HAP-1 (cell line): ENCODE measurements at places on chromosomes 2 and 18.

- no peak for DNase-seq
Observed at GRCh38 chr2:234269769-234270204, 219.3 kb downstream of the SPP2 start.

DNA sequence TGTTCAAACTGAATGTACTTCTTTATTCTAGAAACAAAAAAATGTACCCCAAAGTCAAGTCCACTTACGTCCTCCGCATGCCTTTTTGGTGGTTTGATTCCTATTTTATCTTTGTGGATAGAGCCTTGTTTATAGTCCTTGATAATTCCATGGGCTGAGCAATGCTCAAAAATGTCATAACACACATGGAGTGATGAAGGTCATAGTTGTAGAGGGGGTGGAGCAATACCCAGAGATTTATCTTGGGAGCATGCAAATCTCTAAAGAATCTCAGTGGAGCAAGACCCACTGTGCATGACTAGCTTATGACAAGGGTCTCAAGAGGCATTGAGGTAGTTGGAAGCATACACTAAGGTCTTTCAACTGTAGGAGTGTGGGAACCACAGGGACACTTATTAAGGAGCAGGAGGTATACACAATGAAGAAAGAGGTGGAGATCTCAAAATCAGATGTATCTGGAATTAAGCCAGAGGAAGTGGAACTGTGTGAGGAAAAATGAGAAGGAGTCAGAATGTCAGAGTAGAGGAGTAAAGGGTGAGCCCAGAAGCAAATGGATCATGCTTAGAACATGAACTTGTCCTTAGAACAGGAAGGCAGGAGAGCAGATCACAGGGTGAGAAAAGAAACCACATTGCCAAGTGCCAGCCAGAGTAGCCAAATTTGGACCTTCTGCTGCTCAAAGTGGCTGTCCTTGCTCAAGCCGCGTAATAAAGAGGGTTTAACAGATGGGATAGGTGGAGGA lies 68.1 kb upstream of the STK39 start:
- DNase-seq: no peak

DNA sequence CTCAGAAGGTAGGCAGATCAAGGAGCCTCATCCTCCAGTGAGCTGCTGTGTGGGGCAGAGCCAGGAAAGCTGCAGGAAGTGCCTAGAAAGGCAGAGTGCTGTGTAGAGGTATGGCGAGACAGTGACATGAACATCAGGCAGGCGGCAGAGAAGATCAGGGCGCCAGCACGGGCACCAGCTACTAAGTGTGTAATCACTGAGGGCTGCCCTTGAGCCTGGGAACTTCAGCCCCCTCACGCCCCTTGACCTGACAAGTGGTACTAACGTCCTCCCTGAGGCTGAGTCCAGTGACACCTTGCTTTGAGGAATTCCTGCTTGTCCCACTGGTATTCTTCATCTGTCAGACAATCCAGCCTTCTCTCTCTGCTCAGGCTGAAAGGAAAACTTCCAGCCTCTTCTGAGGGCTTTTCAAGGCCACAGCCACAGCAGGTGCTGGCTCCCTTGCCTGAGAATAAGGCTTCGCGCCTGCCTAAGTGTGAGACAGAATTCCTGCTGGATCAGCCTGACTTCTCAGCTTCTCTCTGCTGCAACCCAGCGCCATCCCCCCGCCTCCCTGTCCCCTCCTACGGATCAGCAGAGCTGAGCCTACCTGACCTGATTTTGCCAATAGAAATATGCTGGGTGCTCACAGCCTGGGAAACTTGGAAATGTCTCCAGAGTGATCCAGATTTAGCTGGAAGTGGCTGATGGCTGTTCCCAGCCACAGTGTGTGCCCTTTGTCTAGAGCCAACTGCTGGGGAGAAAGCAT lies 148.0 kb downstream of the SMAD7 start:
- DNase-seq: no peak

GRCh38 chr2:168158586-168158985 lies 88.8 kb downstream of the STK39 start:
- DNase-seq: no peak

DNA sequence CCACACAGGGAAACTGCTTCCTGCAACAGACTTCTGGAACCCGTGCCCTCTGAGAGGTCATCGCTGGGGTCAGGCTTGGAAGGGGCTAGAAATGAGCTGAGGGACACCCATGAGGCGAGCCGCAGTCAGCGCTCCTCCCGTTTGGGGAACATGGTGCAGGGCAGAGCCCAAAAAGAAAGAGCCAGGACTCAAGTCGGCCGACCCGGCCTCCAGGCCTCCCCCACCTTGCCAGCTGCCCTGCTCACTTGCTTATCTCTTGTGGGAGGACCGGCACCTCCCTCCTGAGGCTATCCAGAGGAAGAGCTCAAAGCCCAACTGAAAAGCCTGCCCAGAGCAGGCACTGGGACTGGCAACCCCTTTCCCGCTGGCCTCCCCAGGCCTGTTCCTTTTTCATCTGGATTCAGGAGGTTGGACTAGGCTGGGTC lies 43.6 kb downstream of the SCTR start:
- peak; percentile 4 for DNase-seq

GRCh38 chr18:56889621-56890020 lies 238.5 kb downstream of the WDR7 start:
- no peak for DNase-seq

DNA sequence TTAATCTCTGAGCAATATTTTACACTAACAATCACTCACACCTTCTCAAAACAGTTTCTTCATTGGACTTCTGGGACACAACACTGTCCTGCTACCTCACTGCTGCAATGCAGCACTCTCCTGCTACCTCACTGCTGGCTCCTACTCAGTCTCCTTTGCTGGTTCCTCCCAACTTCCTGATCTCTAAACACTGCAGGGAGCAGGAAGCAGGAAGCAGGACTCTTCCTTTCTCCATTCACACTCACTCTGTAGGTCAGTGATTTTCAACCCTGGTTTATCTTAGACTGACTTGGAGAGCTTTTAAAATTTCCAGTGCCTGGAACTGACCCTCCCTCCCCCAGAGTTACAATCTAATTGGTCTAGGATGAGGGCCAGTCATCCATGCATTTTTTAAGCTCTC lies 243.4 kb upstream of the RBBP8 start:
- no peak for DNase-seq

GRCh38 chr2:107412981-107413380 lies 413.7 kb upstream of the RGPD4 start:
- no peak for DNase-seq

DNA sequence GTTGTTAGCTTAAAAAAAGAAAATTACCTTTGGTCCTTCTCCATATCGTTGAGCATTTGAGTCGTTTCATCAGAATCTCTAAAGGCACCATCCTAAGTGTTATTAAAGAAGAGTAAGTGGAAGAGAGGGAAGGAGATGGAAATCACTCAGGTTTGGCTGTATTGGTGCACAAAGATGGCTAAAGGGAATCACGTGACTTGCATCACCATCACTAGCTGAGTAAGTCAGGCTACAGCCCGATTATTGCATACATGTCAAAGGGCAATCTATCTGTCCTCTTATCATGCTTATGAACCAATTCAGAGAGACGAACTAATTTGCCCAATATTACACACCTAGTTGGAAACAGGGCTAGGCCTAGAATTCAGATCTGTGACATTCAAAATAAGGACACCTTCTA lies 137.6 kb downstream of the CMPK2 start:
- no peak for DNase-seq

GRCh38 chr2:216911886-216912285 lies 52.0 kb upstream of the TNP1 start:
- no peak for DNase-seq

DNA sequence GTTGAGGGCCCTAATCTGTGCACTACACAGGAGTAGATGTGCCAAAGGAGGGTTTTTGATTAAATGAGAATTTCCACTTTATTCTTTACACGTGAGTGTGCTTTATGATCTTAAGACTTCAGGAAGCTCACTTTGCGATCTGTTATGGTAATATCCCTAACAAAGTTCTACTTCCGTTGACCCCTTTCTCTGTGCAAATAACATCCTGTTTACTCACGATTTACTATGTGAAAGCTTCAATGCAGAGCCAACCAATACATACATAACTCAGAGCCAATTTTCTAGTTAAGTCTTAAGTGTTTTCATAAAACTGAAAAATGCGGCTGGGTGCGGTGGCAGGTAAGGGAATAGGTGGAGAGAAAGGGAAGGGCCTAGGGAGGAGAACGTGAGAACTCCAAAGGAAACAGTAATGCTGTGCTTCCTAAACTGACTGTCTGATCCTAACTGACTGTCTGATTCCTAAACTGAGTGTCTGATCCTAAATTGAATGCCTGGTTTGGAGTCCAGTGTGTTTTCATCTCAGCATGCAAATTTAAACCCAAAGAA lies 87.6 kb downstream of the PLCL1 start:
- no peak for DNase-seq

- DNase-seq: no peak
Observed at GRCh38 chr2:216754336-216754735, 59.0 kb upstream of the IGFBP5 start.

- DNase-seq: no peak
Observed at GRCh38 chr2:143463719-143464118, 334.5 kb downstream of the ARHGAP15 start.

DNA sequence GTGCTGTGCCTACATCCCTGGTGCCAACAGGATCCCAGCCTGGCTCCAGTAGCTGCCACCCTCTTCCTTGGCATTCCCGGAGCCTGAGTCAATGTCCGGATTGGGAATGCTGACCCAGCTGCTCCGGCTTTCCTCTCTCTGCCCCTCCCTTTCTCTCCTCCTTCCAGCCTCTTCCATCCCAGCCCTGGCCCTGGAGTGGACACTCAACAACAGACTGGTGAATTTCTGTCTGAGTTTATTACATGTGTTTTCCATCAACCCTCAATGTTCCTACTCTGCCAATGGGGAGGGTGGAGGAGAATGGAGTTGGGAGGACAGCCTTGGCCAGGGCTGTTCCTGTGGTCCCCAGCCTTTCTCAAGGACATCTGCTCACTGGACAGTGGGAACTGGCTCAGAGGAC lies 917 bp upstream of the PRKAG3 start:
- no peak for DNase-seq

GRCh38 chr2:160822006-160822405 lies 328.4 kb upstream of the RBMS1 start:
- DNase-seq: no peak

- no peak for DNase-seq
Observed at GRCh38 chr2:215019521-215020145, 118.8 kb downstream of the ABCA12 start.

GRCh38 chr2:55302241-55302640 lies 33.2 kb upstream of the MTIF2 start:
- no peak for DNase-seq

DNA sequence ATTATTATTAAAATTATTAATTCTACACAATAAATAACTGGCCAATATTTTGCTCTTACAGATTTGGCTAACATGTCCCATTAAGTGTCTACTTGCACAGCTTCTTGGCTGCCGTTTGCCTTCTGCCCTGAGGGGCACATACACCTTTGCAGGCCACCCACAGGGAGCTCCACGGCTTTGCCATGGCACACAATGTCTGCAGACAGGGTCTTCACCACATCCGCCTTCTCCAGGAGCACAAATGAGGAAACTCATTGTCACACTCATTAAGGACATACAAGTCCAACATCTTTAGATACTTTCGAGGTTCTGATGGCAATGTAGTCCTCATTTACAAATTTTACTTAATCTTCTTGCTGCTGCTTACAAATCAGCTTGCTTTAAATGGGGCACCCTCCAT lies 45.6 kb downstream of the LONRF2 start:
- DNase-seq: no peak

GRCh38 chr18:77087393-77088141 lies 45.0 kb downstream of the MBP start:
- no peak for DNase-seq

- DNase-seq: peak; percentile 59
Observed at GRCh38 chr2:233934524-233934923, 17.4 kb downstream of the TRPM8 start.

- no peak for DNase-seq
Observed at GRCh38 chr2:216872040-216872439, 12.2 kb upstream of the TNP1 start.

- DNase-seq: no peak
Observed at GRCh38 chr2:105460048-105460732, 61.3 kb upstream of the FHL2 start.

DNA sequence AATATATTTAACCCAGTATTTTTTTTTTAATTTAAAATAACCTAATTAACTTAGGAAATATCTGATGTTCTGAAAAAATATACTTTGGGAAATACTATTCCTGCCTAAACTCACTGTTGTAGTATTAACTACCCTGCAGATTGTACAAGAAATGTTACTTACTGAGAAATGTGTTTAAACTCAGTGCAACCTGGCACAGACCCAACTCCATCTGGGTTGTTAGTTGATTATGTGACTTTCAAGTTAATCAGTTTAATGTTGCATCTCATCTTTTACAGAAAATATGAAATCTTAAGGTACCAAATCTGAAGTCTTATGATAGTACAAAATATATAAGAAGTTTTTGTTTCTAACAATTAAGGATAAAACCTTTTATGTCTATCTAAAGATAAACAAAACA lies 27.3 kb downstream of the VAPA start:
- no peak for DNase-seq

DNA sequence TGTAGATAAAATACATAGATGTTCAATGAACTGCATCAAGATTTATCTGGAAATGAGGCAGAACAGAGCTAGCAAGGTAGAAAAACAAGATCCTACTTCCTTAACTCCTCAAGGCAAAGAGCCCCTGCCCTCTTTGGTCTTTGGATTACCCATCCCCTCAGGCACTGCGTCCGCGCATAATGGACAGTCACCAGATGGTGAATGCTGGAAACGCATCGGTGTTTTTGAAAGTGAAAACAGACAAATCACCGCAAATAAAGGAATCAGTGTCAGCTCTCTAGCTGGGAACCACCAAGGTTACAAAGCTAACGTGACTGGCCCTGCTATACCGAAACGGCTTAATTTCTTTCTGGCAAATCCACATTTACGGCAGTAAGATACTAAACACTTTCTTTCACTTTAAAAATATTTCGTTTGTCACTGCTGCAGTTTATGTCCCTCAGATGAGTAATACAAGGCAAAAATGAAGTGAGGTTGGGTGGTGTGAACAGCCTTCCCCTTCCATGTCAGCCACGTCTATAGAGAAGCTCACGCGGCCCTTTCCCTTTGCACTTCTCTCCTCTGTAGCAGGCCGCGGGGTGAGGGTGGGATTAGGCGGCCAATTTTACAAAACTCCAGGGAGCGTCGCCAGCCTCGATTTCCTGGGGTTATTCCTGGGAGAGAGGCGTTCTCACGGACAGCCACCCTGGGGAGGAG lies 627 bp upstream of the GALR1 start:
- no peak for DNase-seq

GRCh38 chr18:48514786-48515185 lies 24.0 kb upstream of the CTIF start:
- no peak for DNase-seq

DNA sequence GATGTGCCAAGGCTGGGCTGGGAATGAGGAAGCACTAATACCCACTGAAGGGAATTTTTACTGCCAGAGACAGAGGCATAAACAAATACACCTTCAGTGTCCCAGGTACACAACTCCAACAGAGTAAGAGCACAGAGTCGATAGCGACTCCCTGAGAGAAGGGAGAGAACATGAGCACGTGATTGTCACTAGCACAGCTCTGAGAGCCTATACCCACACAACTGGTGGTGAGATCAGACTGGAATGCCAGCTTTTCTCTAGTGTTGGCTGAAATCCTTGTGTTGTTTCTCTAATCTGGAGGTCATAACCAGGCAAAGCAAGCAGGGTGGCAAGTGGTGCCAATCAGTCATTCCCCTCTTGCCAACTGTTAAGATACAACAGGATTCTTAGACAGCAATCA lies 377.2 kb downstream of the CNTNAP5 start:
- no peak for DNase-seq
